ENCODE measurements at places on chromosomes 11 and 22. TPM values are rescaled to one million over a fixed set of nuclear protein-coding genes. Genes with fewer than 3 reads are reported as not detected.

The MYRF gene
- 0.44 TPM for total RNA-seq

The PARVA gene
- total RNA-seq: 36.1 TPM

The ACR gene
- not detected for total RNA-seq

The TPBGL gene
- total RNA-seq: not detected

The PAMR1 gene
- total RNA-seq: 355 TPM

The MCM5 gene
- total RNA-seq: 27.5 TPM

The TM7SF2 gene
- 8.9 TPM for total RNA-seq

The MED17 gene
- 20.0 TPM for total RNA-seq

The AQP11 gene
- 0.56 TPM for total RNA-seq

The ASPHD2 gene
- 1.8 TPM for total RNA-seq

The UPK3A gene
- total RNA-seq: not detected

The LRRC32 gene
- total RNA-seq: 126 TPM

The CRYBA4 gene
- not detected for total RNA-seq

Data from aortic smooth muscle cell (primary cell).